ENCODE measurements at places on chromosomes 5 and 9.

GRCh38 chr5:87151547-87151946, 116.1 kb upstream of the RASA1 start:
- DNase-seq, result no peak

- DNase-seq, result no peak
These were observed 292.8 kb downstream of the SLF1 start for GRCh38 chr5:94911276-94911675.

- DNase-seq, result no peak
These were observed 637.7 kb downstream of the SEMA5A start for GRCh38 chr5:8908055-8908683.

DNA sequence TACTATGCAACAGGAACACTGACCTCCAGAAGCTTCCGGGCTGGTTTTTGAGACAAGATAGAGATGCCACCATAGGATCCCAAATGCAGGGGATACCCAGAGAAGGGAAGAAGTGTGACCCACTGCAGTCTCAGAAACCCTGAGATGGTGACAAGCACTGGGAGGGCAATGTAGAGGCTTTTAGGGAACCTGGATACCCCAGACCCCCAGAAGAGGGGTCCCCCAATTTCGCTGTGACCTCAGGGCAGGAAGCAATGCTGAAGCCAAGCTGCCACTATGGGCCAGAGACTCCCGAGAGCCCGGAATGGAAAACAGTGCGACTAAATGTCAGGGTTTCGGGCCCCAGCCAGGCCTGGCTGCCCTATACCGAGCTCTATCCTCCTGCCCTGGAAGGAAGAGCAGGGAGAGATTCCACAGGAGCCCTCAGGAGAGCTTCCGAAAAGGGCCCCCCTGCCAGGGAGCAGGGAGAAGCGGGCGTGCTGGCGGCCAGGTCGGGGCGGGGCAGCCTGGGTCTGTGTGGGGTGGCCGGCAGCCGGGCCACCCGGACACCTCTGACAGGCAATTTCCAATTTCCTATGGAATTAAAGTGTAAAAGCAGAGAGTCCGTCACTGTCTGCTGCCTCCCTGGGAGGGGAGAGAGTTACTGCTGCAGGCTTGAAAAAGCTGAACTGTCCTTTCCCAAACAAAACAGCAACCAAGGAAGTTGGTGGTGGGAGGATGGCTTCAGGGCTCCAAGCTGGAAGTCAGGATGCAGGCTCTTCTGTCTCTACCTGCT, 154.2 kb downstream of the FGF18 start:
- no peak for DNase-seq

GRCh38 chr5:52798938-52799337, 11.2 kb downstream of the ITGA1 start:
- DNase-seq, result no peak

DNA sequence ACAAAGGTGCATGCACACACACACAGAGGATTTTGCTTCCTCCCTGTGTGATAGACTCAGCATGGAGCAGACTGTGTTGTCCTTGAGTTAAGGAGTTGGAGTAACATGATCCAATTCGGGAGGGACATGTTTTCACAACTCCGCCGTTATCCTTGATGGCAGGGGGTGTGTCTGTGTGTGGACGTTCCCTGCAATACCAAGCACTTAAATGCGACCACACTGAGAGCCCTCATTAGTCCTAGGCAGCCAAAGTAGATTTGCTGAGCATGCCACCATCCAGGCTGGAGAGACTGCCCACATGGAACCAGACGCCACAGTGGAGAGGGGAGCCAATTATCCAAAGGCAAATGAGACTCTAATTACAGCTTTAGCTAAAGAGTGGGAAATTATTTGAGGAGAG, 140.1 kb downstream of the DOCK2 start:
- DNase-seq, result no peak

DNA sequence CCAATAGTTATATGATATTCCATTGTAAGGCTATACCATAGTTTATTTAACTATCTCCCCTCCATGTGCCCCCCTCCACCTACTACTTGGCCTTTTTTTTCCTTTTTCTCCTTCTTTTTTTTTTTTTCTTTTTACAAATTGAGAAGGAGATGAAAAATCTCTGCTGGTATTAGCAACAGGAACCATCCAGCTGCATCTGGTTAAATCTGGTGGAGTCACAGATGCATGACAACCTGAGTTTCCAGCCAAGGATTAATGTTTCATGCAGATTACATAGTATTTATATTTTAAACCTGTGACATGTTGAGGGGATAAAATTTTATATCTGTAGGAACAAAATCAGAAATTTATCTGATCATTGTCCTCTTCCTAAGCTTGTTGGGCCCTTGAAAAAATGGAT, 128.5 kb upstream of the IQGAP2 start:
- DNase-seq, result no peak

DNA sequence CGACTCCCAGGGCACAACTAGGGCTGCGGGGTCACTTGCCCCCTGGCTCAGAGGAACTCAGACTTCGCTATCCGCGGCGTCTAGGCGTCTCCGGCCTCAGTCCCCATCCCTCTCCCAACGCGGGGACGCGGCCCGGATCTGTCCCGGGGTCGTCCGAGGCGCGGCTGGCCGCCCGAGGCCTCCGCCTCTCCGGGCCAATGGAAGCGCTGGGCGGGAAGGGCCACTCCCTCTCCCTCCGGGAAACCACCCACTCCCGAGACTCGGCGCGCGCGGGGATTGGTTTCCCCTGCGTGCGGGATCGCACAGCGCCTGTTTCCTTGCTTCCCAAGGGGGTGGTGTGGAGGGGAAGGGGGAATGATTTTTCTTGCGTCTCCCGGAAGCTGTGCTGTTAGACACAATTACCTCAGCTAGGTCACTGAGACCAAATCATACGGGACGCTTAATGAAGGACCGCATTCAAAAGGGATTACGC, 38.3 kb downstream of the NR2F1 start:
- DNase-seq, result no peak

GRCh38 chr9:116390303-116391228, 237.0 kb downstream of the PAPPA start:
- no peak for DNase-seq

DNA sequence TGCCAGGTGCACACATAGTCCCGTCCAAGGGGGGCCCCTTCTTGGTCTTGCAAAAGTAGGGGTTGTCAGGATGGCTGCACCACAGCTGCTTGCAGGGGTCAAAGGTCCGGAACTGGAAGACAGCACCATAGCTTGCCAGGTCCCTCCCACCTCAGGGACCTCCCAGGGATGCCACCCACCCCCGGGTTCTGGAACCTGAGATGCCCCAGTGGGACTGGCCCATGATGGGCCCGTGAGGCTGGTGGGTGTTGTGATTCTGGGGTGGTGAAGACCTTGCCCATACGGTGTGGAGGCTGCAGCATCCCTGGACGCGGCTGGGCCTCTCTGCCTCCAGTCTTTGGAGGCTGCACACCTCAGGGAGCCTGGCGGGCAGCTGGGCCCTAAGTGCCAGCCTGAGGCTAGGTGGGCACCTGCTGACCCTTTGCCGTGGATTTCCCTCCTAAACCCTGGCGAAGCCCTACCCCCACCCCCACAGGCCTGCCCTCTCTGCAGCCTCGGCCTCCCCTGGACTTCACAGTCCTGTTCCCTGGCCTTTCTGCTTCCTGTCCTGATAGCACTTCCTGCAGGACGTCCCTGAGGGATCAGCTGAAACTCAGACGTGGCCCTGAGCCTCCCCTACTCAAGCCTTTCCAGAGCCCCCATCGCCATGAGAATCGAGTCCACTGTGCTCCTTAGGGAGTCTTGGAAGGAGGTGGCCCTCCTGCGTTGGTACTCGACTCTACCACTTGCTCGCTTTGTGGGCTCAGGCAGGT, 92.1 kb downstream of the ZNF354C start:
- no peak for DNase-seq

- DNase-seq, result no peak
These were observed 1281.2 kb upstream of the NUDT12 start for GRCh38 chr5:104843822-104844221.

- no peak for DNase-seq
These were observed 49.5 kb upstream of the SARDH start for GRCh38 chr9:133787754-133788025.

DNA sequence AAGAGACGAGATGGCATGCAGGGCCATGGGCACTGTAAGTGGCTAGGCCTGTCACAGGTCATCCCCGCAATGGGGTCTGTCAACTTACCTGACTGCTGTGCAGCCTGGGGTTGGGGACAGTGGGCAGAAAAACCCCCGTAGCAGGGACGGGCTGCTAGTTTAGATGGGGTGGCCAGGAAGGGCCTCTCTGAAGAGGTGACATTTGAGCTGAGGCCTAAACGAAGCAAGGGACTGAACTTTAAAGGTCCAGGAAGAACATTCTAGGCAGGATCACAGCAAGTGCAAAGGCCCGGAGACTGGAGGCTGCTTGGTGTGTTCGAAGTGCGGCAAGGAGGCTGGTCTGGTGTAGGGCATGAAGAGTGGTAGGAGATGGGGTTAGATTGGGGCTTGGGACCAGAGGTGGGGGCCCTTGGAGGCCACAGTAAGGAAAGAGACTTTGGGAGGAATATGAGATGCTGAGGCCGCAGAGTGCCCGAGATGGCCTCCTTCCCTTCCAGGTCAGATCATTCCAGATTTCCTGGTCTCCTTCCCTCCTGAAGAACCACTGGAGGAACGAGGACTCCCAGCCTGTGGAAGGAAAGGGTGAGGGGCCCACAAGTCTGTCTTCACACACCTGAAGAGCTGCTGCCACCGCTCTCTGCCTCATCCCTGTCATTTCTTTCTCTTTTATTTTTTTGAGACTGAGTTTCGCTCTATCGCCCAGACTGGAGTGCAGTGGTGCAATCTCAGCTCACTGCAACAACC, 37.9 kb upstream of the SH3PXD2B start:
- DNase-seq, result no peak

Measured in naive thymus-derived CD4-positive, alpha-beta T cell (primary cell).